Transverse colon (tissue), 4 donors: ENCODE measurements at places on chromosomes 12 and 14. TPM values are rescaled to one million over a fixed set of nuclear protein-coding genes. Genes with fewer than 3 reads are reported as not detected.

DNA sequence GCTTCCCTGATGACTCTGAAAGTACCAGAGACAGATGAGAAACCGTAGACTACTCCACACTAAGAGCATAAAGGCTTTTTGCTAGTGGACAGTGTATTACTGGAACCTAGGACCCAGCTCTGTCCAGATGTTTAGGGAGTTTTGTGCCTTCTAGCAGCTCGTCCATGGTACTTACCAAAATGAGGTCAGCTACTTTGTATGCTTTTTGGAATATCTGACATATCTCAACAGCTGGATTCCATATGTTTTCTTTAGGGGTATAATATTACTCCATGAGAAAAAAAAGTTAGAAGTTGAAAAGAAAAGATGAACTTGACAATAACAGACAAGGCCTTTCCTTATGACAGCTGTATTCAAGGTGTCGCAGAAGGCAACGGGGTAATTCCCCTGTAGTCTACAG lies 32.1 kb upstream of the FRMD6 start:
- no peak overlapping the region for H3K4me3 ChIP-seq
- no peaks in the 10 kb centered on the region for H3K27me3 ChIP-seq
- H3K36me3 ChIP-seq: no peaks in the 10 kb centered on the region

DNA sequence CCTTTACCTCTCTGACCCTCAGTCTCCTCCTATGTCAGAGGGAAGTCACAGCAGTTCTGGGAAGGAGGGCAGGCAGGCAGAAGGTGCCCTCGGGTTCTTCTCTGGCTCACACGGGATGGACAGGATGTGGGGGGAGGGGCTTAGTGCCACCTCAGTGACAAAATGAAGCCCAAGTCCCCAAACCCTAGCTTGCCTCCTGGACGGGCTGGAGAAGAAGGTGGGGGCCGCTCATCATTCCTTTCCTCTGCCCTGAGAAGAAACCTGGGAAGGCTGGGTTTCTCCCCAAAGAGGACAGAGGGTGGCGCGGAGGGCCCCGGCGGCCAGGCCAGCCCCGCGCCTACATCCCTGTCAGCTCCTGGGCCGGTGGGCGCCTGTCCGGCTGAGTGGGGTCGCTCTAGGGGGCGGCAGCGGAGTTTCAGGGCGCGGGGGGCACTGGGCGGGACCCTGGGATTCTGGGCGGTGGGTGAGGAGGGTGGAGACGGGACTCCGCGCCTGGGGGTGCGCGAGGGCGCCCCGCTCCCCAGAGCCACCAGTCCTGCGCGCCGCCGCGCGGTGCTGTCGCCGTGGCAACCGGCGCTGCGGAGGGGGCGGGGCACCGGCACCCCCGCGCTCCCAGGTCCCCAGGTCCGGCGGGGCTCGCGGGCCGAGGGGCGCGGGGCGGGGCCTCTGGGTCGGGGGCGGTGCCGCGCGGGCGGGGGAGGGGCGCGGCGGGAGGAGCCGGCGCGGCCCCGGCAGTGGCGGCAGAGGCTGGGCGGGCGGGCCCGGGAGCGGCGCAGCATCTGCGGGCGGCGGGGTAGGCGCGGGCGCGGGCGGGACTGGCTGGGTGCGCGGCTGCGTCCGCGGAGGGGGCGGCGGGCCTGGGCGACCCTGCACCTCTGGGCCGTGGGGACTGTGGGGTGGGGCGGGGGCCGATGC lies at the start of gene TMEM121:
Gene TMEM121 (plus strand): TSS at position 723 of the 915 bp plus-strand sequence. CDS start 2,252 bp downstream, outside the sequence.
- H3K27ac ChIP-seq: no peak within 1 kb of the TSS
- peak; percentile 22 for DNase-seq
- peaks cover 13% of the 10 kb centered on the region for H3K4me1 ChIP-seq
- H3K36me3 ChIP-seq: no peaks in the 10 kb centered on the region
- H3K27me3 ChIP-seq: peaks cover 70% of the 10 kb centered on the region
- H3K4me3 ChIP-seq: peak within 1 kb of the TSS; percentile 68

DNA sequence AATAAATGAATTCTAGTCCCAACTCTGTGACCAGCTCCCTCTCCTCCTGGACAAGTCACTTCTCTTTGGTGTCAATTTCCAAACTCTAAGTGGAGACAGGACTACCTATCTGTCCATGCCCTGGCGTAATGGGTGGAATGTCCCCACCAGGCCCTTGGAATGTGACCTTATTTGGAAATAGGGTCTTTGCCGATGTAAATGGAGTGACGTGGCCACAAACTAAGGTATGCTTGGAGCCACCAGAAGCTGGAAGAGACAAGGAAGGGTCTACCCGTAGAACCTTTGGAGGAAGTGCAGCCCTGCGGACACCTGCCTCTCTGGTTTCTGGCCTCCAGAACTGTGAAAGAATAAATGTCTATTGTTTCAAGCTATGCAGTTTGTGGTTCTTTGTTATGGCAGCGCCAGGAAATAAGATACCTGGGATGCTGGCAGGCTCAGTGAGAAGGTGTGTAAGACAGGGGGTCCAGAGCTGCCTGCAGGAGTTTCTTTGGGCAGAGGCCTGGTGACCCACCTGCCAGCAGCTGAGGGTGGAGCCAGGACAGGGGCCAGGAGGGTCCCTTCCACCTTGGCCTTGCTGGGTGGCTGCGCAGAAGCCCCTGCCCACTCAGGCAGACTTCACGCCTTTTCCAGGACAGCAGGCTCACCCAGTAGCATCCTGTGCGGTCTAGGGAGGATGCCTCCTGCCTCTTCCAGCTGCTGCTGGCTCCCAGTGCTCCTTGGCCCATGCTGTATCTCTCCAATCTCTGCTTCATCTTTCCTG lies 45.8 kb downstream of the ARL6IP4 start:
- H3K27me3 ChIP-seq: no peaks in the 10 kb centered on the region
- H3K27ac ChIP-seq: no peak overlapping the region
- DNase-seq: no peak
- no peaks in the 10 kb centered on the region for H3K36me3 ChIP-seq
- no peaks in the 10 kb centered on the region for H3K4me1 ChIP-seq

GRCh38 chr14:73944432-73945158 lies 5.3 kb downstream of the FAM161B start:
- peaks cover 26% of the 10 kb centered on the region for H3K4me1 ChIP-seq
- H3K27me3 ChIP-seq: no peaks in the 10 kb centered on the region
- DNase-seq: peak; percentile 24
- no peak overlapping the region for H3K4me3 ChIP-seq

- H3K27me3 ChIP-seq: peaks cover 73% of the 10 kb centered on the region
- H3K4me1 ChIP-seq: peaks cover 25% of the 10 kb centered on the region
- no peaks in the 10 kb centered on the region for H3K36me3 ChIP-seq
- no peak overlapping the region for H3K27ac ChIP-seq
- DNase-seq: peak; percentile 64
- no peak overlapping the region for H3K4me3 ChIP-seq
Measured at GRCh38 chr12:64826234-64826633, 1.8 kb downstream of the TBC1D30 start.

DNA sequence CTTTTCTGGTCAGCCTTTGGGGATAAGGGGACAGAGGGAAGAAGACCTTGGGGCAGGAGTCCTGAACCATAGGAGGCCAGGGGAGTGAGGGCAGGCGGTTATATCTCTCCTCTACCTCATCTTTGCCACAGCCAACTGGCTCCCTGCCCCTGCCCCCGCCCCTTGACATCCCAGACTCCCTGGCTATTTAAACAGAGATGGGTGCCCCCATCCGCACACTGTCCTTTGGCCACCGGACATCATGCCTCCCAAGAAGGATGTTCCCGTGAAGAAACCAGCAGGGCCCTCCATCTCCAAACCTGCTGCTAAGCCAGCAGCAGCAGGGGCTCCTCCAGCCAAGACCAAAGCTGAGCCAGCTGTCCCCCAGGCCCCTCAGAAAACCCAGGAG lies 1.3 kb downstream of the MYL6B start:
- H3K4me1 ChIP-seq: peaks cover 40% of the 10 kb centered on the region
- no peak overlapping the region for H3K27ac ChIP-seq
- H3K4me3 ChIP-seq: no peak overlapping the region
- H3K36me3 ChIP-seq: no peaks in the 10 kb centered on the region

- H3K27ac ChIP-seq: no peak overlapping the region
- no peaks in the 10 kb centered on the region for H3K4me1 ChIP-seq
- DNase-seq: no peak
- no peaks in the 10 kb centered on the region for H3K27me3 ChIP-seq
Measured at GRCh38 chr12:62537551-62537950, 70.9 kb downstream of the MON2 start.

TRIM9 gene
- total RNA-seq: 9.2 TPM

BTG1 gene
- 72.6 TPM for total RNA-seq

ARHGAP9 gene
- total RNA-seq: 11.7 TPM

ATXN7L3B gene
- 21.3 TPM for total RNA-seq
